GOT3 (cell line): ENCODE measurements at places on chromosomes 13 and 19.

- no peak for DNase-seq
Observed at GRCh38 chr13:42497798-42498197, 76.2 kb upstream of the TNFSF11 start.

DNA sequence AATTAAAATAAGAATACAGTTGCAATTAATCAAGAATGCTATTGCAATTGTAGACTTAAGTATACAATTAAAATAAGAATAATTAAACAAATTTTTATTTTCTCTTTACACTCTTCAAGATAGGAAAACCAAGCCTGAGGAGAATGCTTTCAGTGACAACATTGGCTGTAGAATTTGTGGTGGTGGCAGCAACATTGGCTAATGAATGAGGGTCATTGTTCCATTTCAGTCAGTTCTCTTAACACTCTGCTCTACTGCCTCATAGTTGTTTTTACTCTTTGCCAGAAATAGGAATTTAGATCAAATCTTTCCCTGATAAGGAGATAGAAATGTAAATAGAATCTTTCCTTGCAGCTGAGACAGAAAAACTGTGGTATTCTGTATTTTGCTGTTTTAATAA is 391.6 kb downstream of the PCDH20 start:
- DNase-seq: no peak

GRCh38 chr13:75418997-75419396 is 63.0 kb downstream of the TBC1D4 start:
- no peak for DNase-seq

DNA sequence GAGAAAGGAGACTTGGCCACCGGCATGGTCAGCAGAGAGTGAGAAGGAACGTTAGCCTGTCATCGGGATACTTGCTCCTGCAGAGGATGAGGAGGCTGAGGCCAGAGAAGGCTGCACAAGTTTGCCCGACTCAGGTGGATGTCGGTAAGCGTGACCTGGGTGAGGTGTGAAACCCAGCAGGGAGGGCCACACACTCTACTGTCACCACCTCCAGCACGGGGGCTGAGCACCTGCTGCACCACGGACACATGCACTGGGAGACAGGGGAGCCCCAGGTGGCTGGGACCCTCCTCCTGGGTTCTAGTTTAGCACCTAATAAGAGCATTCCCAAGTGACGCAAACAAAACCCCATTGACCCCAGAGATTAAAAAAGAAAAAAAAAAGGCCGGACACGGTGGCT is 17.3 kb downstream of the MLLT1 start:
- DNase-seq: no peak

- DNase-seq: no peak
Observed at GRCh38 chr13:41568143-41568971, 111.0 kb downstream of the RGCC start.

DNA sequence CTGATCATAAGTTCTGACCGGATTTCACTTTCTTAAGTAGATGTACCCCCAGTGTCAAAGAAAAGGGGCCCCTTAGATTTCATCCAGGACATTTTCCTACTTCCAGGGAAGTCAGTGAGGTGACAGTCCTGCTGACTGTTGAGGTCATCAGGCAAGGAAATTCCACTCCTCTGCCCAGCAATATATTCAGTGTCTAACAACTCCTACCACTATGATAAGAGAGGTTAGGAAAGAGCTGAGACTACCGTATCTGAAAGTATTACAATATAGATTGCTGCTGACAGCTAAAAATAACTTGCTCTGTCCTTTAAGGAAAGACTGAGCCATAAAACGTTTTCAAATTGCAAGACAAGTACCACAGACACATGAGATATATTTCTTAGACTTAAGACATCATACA is 325.1 kb downstream of the EFNB2 start:
- no peak for DNase-seq

DNA sequence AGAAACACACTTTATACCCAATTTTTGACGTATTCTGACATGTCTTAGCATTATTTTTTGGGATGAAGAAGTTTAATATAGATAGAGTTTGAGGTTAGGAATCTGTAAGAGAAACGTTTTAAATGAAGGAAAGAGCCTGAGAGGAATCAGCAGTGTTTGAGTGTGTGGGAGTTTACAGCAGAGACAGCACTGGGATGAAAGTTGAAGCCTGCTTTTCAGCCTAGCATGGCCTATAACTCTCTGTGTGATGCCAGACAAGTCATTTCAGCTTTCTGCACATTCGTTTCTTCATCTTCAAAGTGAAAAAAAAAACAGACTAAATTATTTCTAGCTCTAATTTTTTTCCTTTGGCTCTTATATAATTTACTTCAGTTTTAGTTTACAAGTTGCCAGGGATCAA is 177.1 kb downstream of the RGCC start:
- DNase-seq: no peak

GRCh38 chr13:32728327-32728726 is 142.1 kb downstream of the PDS5B start:
- no peak for DNase-seq

GRCh38 chr13:41639237-41639904 is 182.0 kb downstream of the RGCC start:
- DNase-seq: no peak

- no peak for DNase-seq
Observed at GRCh38 chr13:111304041-111304544, 16.3 kb upstream of the TEX29 start.

- no peak for DNase-seq
Observed at GRCh38 chr13:37476874-37477273, 121.7 kb downstream of the POSTN start.

GRCh38 chr19:18059902-18060301 is 26.8 kb downstream of the IL12RB1 start:
- DNase-seq: no peak

GRCh38 chr13:20704459-20705069 is 1.1 kb downstream of the IL17D start:
- no peak for DNase-seq

DNA sequence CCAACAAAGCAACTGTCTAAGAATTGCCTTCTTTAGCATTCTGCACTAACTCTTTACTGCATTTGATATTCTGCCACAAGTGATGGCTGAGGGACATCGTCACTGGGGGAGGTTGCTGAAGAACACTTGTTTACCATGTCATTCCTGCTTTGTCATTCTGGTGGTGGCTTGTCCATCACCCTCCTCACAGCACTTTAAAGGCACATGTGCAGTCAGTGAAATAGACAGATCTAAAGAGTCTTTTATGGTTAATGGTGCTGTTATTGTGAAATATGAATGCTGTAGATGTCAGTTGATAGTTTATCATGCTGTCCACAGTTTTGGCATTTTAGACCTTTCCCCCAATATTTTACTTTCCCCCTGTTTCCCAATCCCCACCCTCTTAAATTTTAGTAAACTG is 120.9 kb upstream of the TSC22D1 start:
- DNase-seq: no peak

DNA sequence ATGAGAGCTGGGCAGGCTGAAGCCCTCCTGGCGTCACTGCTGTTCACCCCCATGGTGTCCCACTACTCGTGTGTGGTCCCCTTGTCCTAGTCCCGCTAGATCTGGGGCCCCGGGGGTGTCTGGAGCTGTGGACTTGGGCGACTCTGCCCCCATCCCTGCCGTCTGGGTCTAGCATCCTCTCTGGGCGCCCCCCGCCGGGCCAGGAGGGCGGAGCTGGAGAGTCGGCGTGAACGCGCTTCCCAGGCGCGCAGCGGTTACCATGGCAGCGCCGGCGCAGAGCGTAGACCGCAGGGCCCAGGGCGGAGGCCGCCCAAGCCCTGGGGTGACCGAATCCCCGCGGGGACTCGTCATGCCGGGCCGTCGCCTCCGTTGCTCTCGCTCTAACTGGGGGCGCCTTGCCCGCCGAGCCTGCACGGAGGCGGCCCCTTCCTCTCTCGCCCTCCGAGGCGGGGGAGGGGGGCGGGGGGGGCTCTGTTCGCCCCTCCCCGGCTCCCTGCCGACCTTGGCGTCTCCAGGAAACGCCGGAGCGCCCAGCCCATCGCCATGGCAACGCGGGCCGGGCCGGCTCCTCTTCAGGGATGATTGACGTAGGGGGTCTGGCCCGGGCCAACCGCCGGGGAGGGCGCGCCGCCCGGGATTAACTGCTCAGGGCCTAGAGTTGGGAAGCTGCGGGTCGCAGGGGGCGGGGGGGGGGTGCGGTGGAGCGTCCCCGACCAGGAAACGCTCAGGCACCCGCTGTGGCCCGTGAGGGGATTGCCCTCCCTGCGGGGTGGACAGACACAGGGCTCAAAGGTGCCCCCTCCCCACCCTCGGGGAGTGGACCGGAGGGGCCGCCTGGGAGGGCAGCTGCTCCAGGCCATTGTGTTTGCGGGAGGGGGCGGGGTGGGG is 8.9 kb downstream of the ISYNA1 start:
- no peak for DNase-seq

DNA sequence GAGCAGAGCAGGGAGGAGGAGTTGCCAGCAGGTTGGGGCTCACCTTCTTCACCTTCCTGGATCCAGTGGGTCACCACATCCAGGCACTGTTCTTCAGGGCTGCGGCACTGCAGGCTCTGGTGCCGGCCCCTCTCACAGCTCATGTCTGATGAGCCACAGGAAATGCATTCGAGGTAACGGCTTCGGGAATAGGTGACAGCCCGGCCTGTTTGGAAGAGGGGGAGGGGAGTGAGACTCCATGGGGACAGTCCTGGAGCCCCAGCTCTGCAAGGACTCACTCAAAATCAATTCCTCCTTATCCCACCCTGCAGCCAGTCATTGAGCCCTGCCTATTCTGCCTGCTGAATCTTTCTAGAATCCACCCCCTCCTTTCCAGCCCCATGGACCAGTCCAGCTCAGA is 13.5 kb downstream of the PLAUR start:
- no peak for DNase-seq

- DNase-seq: no peak
Observed at GRCh38 chr13:25192936-25193335, 20.8 kb upstream of the AMER2 start.

DNA sequence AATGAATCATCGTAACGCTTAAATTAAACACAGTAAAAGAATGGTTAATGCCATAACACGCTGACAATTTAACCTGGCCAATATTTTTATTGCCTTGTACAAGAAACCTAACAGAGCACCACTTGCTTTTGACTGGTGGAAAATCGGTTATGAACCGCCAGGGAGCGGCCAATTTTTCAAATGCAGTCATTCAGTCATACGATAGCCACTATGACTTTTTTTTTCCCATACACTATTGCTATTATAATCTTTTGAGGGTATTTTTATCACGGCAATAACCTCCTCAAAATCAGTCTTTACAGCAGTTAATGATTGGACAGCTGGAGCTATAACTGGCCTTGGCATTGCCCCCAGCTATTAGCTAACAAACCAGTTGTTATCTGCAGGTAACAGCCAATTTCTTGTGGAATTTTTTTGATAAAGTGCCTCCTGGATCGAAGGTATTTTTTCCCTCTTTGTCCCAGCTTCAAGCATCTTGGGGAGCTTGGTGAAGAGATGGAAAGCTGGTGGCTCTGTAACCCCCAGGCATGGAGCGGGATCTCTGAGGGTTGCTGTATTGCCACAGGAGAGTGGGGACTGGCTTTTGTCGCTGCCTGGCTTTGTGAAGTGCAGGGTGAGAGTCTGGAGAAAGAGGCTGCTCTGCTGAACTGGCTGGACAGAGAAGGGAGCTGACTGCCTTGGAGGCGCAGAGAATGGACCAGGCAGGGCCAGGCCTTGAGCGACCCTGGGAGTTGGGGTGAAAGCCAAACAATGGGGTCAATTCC is 198.4 kb upstream of the ZNF536 start:
- DNase-seq: no peak

DNA sequence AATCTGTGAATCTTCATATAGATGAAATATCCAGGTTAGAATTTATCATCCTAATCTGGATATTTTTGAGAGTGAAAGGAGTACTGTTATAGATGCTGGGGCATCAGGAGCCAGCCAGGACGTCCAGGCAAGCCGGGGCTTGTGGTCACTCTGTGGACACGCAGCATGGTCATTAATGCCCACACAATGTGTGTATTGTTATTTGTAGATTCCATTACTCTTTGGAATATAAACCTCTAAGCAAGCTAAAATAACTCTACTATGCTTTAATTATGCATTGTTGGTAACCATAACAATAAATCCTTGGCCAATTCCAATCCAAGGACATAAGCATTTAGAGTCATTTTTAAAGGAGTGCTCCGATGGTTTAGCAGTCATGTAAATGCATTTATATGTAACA is 137.9 kb downstream of the TM9SF2 start:
- DNase-seq: no peak

GRCh38 chr13:90532861-90533492 is 814.5 kb upstream of the MIR17HG start:
- no peak for DNase-seq

DNA sequence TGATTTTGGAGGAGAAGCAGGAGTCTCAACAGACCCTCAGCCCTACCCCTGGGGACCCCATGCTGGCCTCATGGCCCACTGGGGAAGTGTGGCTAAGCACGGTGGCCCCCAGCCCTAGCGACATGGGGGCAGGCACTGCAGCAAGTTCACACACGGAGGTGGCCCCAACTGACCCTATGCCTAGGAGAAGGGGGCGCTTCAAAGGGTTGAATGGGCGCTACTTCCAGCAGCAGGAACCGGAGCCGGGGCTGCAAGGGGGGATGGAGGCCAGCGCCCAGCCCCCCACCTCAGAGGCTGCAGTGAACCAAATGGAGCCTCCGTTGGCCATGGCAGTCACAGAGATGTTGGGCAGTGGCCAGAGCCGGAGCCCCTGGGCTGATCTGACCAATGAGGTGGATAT is 14.9 kb downstream of the NCAN start:
- DNase-seq: no peak

GRCh38 chr13:72259528-72259927 is 392.5 kb upstream of the DACH1 start:
- DNase-seq: no peak

DNA sequence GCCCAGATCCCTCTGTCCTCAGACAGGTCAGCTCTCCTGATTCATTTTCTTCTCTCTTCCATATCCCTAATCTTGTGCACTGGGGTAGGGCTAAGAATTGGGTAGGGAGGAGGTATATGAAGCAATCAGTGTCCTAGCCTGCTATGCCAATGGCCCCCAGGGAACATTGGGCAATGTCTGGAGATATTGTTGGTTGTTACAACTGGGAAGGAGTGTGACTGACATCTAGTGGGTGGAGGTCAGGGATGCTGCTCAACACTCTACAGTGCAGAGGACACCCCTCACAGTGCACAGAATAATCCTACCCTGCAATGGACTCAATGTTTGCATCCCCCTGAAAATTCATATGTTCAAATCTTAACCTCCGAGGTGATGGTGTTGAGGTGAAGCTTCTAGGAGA is 57.5 kb downstream of the CPAMD8 start:
- no peak for DNase-seq
